ENCODE measurements at places on chromosomes 4 and X. TPM values are rescaled to one million over a fixed set of nuclear protein-coding genes. Genes with fewer than 3 reads are reported as not detected.

- peaks cover 11% of the 10 kb centered on the region for H3K4me1 ChIP-seq
- H3K36me3 ChIP-seq, result no peaks in the 10 kb centered on the region
- H3K27ac ChIP-seq, result no peak overlapping the region
Measured at GRCh38 chr4:36290641-36291040, 9.2 kb downstream of the DTHD1 start.

DNA sequence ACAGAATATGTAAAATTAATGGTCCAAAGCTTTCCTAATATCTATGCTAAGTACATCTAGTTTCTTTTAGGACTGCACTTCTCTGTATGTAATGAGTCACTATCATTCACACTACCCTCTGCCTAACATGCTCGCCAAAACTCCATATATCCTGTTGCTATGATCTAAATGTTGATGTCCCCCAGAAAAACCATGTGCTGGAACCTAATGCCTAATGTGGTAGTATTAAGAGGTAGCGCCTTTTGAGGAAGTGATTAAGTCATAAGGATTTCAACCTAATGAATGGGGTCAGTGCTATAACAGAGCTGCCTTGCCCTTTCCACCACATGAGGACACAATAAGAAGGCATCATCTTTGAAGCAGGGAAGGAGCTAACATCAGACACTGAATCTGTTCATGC, 34.9 kb upstream of the NFKB1 start:
- H3K27ac ChIP-seq, result no peak overlapping the region
- DNase-seq, result no peak
- H3K4me1 ChIP-seq, result no peaks in the 10 kb centered on the region
- no peak overlapping the region for H3K4me3 ChIP-seq

- H3K27ac ChIP-seq, result peak overlapping the region; percentile 25
- no peak for DNase-seq
- H3K36me3 ChIP-seq, result no peaks in the 10 kb centered on the region
- H3K4me1 ChIP-seq, result no peaks in the 10 kb centered on the region
- no peak overlapping the region for H3K4me3 ChIP-seq
- no peaks in the 10 kb centered on the region for H3K27me3 ChIP-seq
Measured at GRCh38 chrX:1860936-1861594, 246.2 kb downstream of the ASMT start.

DNA sequence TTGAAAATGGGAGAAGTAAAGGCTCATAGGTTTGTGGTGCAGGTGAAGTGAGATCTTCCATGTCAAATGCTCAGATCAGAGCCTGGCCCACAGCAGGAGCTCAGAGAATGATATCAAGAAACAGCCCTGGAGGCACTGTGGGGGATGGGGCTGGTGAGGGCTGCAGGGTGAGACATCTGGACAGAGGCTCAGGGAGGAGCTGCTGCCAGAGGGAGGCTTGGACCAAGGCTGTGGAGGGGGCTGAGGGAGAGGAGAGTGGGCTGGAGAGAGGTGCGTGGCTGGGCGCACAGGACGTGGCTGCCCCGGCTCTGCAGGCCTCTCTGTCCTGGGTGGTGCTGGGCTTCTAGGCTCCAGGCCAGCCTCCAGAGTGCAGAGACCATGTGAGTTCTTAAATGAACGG, 5.6 kb downstream of the SORCS2 start:
- H3K27me3 ChIP-seq, result peaks cover 70% of the 10 kb centered on the region
- peaks cover 5% of the 10 kb centered on the region for H3K4me1 ChIP-seq
- no peak overlapping the region for H3K4me3 ChIP-seq
- H3K36me3 ChIP-seq, result no peaks in the 10 kb centered on the region

DNA sequence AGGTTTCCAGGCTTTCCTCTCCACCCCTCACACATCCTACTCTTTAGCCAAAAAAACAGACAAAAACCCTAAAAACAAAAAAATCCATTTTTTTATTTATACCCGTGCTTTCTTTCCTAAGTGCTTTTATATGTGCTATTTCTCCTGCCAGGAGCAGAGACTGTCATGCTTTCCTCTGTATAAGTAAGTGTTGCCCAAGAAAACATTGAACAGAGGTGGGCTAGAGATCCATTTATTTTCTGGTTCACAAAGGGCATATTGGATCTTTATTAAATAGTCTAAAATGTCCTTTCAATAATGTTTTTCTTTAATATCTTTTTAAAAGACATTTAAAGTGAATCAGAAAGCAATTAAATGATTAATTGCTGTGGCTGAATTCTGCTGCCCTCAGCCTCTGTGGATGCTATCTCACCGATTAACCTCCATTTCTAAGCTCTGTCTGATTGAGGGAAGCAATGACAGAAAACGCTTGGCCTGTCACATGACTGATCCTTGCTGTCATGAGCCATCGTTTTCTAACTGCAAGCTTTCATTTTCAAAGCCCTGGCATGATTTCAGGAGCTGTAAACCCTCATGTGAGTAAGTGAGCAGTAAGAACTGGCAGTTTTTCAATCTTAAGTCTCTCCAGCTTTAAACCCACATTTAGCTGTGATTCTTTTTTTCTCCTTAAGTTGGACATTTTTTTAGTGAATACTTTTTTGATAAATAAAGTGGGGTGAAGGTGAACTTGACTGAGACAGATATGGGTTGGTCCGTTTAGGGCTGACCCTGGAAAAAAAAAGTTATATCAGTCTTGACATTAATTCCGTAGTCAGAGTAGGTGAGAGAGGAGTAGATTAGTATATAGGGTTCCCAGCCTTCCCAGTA, 180.7 kb upstream of the PGRMC2 start:
- no peak for DNase-seq
- no peak overlapping the region for H3K4me3 ChIP-seq
- peaks cover 3% of the 10 kb centered on the region for H3K4me1 ChIP-seq
- H3K36me3 ChIP-seq, result no peaks in the 10 kb centered on the region

GRCh38 chr4:138051157-138051556, 191.0 kb downstream of the SLC7A11 start:
- no peaks in the 10 kb centered on the region for H3K27me3 ChIP-seq
- no peak for DNase-seq
- H3K4me3 ChIP-seq, result no peak overlapping the region

GRCh38 chr4:57320849-57321248, 210.7 kb upstream of the IGFBP7 start:
- H3K4me1 ChIP-seq, result peaks cover 1% of the 10 kb centered on the region
- H3K27ac ChIP-seq, result peak overlapping the region; percentile 19
- no peak overlapping the region for H3K4me3 ChIP-seq

DNA sequence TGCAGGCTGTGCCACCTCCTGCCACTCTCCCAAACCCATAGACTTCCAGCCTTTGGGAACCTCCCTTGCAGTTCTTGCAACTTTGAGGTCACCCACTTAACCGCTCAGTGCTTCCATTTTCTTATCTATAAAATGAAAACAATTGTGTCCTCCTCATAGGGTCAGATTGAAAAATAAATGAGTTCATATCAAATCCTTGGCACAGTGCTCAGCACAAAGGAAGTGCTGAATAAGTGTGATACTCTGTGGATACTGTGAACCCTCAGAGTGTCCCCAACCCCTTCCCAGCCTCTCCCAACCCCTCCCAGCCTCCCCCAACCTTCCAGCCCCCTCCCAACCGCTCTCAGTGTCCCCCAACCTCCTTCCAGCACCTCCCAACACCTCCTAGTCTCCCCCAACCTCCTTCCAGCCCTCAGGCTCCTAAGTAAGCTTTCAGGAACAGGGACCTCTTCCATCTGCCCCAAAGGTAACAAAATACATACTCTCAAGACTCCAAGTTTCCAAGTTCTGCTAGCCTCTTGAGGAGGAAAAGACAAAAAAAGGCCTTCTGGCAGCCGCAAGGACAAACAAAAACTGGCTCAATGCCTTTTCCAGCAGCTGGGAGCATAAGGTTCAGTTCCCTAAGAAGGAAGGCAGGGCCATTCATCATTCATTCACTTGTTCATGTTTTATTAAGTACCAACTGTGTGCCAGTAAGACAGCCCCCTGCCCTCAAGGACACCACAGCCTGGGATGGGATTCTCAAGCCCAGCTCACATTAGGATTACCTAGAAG, 46.1 kb upstream of the LGI2 start:
- peak overlapping the region; percentile 52 for H3K27ac ChIP-seq
- H3K27me3 ChIP-seq, result peaks cover 3% of the 10 kb centered on the region
- DNase-seq, result no peak
- no peaks in the 10 kb centered on the region for H3K36me3 ChIP-seq

DNA sequence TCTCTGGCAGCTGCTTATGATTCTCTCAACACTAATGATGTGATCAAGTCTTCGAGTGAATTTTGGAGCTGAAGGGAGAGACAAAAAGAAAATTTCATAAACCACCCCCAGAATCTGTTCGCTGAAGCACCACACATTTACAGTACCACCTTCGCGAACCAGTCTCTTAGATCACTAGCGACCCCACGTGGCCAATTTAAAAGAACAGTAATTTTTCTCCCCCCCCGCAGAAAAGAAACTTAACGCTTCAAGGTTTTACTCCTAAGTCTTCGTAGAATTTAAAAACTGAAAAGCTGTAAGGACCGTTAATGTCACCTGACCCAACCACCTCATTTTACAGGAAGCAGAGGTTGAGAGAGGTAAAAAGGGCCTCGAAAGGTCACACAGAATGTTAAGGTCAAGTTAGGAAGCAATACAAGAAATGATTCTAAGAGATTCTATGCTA, 187.5 kb downstream of the QDPR start:
- no peak overlapping the region for H3K4me3 ChIP-seq
- DNase-seq, result no peak
- H3K27ac ChIP-seq, result no peak overlapping the region

DNA sequence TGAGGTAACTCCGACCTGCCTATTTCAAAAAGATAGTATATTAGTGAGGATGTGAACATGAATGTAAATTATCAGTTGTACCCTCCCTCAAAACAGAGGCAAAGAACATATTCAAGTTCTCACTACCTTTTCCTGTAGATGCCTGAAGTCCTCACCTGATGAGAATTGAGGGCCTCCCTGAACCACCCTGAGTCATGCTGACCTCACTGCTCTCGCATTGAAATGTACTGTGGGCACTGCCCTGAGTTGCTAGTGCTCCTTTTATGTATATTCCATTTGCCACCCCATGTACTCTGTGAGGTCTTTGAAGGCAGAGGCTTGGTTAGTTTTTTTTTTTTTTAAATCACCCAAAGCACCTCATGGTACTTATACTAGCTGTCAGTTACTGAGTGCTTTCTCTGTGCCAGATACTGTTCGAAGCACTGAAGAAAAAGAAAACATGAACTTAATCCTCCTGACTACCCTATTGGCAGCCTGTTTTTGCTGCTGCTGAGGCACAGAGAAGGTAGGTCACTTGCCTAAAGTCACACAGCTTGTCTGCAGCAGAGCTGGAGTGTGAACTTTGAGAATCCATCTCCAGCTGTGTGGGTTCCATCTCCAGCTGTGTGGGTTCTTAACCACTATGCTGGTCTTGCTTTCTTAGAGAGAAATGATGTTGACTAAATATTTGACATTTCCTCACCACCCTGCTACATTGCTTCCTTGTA, 253.1 kb upstream of the GPC4 start:
- peaks cover 14% of the 10 kb centered on the region for H3K4me1 ChIP-seq
- DNase-seq, result no peak
- no peaks in the 10 kb centered on the region for H3K27me3 ChIP-seq
- no peak overlapping the region for H3K4me3 ChIP-seq

DNA sequence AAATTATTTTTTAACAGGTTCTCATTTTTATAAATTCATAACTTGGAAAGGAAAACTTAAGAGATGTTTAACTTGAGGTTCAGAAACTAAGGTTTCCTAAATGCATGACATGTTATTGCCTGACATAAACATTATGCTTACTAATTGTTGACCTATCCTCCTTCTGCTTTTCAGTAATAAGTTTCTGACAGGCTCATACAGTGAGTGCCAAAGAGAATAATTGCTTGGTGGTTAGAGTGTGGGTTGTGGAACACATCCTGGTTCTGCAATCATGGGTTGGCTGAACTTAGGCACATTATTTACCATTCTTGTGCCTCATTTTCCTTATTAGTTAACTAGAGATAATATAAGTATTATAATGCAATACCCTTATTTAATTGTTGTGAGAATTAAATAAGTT, 56.5 kb downstream of the BMPR1B start:
- no peaks in the 10 kb centered on the region for H3K27me3 ChIP-seq
- no peak for DNase-seq
- no peak overlapping the region for H3K4me3 ChIP-seq
- H3K27ac ChIP-seq, result no peak overlapping the region
- peaks cover 16% of the 10 kb centered on the region for H3K4me1 ChIP-seq
- H3K36me3 ChIP-seq, result no peaks in the 10 kb centered on the region

DNA sequence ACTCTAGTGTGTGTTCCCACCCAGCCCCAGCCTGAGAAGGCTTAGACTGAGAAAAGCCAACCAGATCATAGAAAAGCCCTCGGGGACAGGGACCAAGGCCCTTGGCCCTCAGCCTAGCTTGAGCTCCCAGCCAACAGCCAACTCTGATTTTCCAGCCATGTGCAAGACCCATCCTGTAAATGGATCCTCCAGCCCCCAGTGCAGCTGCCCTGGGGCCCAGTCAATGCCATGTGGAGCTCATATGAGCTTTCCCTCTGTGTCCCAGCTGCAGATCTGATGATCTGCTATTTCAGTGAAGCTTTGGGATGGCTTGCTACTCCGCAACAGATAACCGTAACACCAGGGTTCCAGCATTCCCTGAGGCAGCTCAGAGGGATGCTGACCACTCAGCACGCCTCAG, 40.5 kb upstream of the CDKN2AIP start:
- H3K4me1 ChIP-seq, result peaks cover 20% of the 10 kb centered on the region
- DNase-seq, result no peak
- no peak overlapping the region for H3K4me3 ChIP-seq
- H3K36me3 ChIP-seq, result peaks cover 1% of the 10 kb centered on the region
- peaks cover 25% of the 10 kb centered on the region for H3K27me3 ChIP-seq

GRCh38 chr4:130422261-130422660, 1326.3 kb downstream of the C4orf33 start:
- H3K4me1 ChIP-seq, result no peaks in the 10 kb centered on the region
- no peaks in the 10 kb centered on the region for H3K36me3 ChIP-seq
- no peak overlapping the region for H3K27ac ChIP-seq
- no peak for DNase-seq
- H3K27me3 ChIP-seq, result no peaks in the 10 kb centered on the region
- no peak overlapping the region for H3K4me3 ChIP-seq

DNA sequence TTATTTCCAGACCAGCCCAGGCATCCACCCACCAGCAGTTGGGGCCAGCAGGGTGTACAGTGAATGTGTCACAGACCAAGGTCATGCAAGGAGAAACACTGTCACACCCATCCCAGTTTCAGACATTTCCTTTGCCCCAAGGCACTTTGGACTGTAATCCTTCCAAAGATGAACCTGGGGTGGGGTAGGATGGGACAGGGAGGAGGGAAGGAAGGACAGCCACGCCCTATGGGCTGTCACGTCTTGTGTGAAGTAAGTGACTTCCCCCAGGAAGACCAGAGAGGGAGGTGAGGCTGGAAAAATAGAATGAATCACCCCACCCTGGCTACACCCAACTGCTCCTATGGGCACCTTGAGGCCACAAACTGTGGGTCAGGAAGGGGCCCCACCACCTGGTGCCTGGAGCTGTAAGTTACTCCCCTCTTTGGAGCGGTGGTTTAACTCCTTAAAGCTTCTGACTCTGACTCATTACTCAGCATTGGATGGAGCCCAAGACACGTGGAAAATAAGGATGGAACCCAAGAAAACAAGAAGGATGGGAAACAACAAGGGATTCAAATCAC, 349.9 kb upstream of the KLF3 start:
- H3K36me3 ChIP-seq, result no peaks in the 10 kb centered on the region
- H3K4me3 ChIP-seq, result no peak overlapping the region
- no peak overlapping the region for H3K27ac ChIP-seq
- no peak for DNase-seq
- no peaks in the 10 kb centered on the region for H3K27me3 ChIP-seq
- H3K4me1 ChIP-seq, result peaks cover 9% of the 10 kb centered on the region

The BBS12 gene
- total RNA-seq, result 4.6 TPM

The CTAG2 gene
- not detected for total RNA-seq

The SATL1 gene
- total RNA-seq, result 0.51 TPM

The ARMCX5 gene
- 13.2 TPM for total RNA-seq

The ELK1 gene
- total RNA-seq, result 24.7 TPM

The JADE1 gene
- 35.3 TPM for total RNA-seq

The CENPVL3 gene
- total RNA-seq, result 5.4 TPM

The GAB3 gene
- total RNA-seq, result 0.13 TPM

The LRIT3 gene
- total RNA-seq, result 0.17 TPM
